ENCODE measurements at places on chromosomes 12 and 14.

- DNase-seq = peak; percentile 85
Measured at GRCh38 chr12:50174971-50175715, 8.0 kb upstream of the CERS5 start.

DNA sequence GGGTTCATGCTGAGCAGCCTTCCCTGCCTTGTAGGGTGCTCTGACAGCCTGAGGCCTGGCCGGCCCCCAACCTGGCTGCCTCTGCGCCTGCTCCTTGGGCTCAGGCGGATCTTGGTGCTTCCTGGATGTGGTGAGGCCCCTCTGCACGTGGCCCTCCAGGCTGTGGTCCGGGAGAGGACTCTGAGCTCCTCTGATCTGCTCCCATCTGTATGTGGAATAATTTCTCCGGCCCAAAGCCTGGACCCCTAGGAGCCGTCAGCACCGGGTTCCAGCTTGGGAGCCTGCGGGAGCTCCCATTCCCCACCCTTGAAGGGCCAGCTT is 21.3 kb upstream of the EIF2B2 start:
- no peak for DNase-seq

DNA sequence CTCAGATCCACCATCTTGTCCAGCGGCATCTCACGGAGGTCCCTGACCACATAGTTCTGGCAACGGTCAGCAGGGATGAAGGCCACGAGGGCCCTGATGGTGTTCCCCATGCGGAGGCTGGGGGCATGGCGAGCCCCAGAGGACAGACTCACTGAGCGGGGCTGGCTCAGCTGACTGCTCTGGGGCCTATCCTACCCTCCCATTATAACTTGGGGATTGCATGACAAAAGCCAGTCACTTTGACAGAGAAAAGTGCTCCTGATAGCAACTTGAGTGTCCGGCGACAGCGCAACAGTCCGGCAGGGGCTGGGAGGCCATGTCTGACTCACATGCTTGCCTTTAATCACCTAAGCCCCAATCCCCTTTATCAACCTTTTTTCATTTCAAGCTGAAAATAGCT is at the start of gene LRRC10:
Gene LRRC10 (minus strand): TSS at position 179 of the 400 bp plus-strand sequence. CDS start 69 bp downstream, at position 110.
- DNase-seq = no peak

DNA sequence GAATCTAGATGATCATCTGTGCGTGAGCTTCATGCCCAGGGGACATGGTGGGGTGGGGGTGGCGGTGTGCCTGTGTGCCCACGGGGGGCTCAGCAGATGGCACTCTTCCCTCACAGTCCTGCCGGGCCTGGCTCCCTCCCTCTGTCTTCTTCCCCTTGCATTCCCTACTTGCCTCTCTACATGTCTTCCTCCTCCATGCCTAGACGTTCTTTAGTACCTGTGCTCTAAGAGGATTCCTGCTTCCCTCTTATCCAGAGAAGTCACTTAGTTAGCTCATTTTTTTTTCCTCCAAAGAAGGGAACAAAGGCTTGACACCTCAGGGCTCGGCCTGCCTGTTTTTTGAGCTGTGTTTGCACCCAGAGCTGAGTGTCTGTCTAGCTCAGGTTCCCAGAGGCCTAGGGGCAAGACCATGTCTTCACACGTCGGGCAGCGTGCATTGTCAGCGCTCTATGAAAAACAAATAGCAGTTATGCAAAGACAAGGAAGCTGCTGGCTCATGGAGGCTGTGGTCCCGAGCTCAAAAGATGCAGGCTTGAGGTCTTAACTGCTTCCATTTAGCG is 48.8 kb downstream of the NINJ2 start:
- peak; percentile 82 for DNase-seq

DNA sequence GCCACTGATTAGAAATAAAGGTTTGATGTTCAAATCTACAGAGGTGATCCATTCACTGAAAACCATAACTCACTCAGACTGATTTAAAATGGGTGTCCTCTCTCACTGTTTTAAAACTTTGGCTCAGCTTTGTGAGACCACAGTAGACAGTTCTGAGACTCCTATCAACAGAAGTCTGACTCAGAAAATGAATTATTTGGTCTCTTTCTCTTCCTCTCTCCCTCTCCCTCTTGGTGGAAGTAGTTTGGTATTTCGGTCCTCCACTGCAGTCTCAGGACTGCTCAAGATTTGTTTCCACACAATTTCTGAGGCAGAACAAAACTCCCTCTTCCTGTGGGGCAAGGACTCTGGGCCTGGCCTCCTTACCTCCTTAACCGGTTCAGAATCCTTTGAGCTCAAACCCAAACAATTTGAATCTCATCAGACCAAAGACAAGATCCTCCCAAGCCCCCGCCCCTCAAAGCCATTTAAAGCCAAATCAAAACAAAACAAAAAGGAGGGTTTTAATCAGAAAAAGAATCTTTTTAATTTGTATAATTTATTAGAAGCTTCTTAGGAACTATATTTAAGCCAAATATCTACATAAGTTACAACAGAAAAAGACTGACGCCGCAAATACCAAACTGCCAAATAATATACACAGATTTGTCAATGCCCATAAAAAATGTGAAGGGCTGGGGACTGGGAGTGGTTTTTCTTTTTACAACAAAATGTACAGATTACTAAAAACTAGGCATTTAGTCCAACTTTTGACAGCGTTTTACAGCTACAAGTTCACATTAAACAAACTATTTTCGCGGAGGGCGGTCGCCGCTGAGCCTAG is 3.9 kb downstream of the NKX2-1 start:
- DNase-seq = no peak

DNA sequence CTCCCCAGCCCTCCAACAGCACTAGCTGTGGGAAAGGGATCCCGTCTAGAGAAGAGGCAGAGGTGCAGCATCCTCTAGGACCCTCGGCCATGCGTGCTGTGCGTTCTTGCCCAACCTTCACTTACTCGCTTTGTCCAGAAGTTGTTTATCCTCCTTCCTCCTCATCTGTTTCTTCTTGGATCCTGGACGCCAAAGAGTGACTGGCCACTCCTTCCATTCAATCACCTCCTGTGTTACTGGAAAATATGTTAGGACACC is 140.5 kb downstream of the ZFP36L1 start:
- no peak for DNase-seq

DNA sequence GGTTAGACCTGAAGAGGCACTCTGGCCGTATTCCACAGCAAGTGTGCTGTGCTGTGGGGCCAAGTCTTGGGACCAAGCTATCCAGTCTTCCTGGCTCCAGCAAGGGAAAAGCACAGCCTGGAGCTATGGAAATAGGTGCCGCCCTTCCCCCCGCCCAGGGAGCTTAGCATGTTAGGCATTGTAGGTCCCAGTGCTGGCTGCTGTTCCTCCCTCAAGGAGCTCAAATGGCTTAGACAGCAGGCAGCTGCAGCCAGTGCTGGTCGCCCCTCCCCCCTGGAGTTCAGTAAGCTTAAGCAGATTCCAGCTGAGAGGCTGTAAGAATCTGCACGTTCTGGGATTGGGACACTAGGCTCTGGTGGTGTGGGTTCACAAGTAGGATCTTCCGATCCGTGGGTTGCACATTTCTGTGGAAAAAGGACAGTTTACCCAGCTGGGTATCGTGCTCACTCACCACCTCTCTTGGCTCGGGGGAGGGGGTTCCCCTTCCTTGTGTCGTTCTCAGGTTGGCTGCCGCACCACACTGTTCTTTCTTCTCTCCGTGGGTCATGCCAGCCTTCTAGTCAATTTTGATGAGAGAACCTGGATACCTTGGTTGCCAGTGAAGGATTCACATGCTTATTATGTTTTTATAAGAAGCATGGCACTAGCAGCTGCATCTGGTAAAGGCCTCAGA is 127.3 kb downstream of the CNTN1 start:
- no peak for DNase-seq

DNA sequence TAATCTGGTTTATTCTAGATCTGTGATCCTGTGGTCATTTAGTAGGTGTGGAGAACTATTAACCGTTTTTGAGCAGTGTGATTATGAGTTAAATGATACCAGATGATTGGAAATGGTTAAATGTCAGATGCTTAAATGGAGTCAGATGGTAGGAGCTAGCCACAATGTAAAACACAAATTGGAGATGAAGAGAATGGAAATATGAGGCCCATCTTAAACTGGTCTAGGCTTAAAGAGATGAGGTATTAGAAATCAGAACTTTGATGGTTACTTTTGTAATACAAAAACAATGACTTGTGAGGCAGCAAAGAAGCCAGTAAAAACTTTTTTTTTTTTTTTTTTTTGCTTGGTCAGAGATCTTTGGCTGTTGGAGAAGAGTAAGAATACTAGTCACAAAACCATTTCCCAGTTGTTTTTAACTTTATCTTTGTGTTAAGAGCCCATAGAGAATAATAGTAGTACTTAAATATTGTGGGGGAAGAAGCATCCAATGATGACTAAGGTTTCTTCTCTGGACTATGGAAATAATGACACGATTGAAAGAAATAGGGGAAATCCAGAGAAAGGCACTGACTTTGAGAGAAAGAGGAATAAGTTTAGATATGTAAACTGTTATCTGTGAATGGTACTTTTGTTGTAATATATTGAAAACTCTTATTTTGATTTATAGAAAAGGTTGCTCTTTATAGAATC is 95.9 kb downstream of the WNK1 start:
- DNase-seq = no peak

Data from KBM-7 (cell line).